ENCODE measurements at places on chromosomes 6 and 20.

GRCh38 chr20:884983-885952 lies 30.9 kb downstream of the ANGPT4 start:
- peak; percentile 17 for DNase-seq

GRCh38 chr20:36815454-36816091 lies 42.0 kb upstream of the DSN1 start:
- no peak for DNase-seq

DNA sequence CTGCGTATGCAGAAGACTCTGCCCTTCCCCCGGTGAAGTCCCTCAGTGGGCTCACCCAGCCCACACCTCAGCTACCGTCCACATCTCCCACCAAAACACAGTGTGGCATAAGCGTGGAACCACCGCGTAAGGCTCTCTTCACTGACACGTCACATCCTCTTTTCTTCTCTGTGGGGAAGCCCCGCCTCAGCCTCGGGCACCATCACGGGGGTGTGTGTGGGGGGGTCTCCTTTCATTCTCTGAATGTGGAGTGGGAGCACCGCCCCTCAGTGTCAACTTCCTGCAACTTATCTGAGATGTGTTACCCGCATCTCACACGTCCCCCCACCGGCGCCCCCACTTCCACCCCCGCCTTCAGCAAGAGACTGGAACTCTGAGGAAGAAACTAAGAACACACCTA lies 388.4 kb upstream of the JARID2 start:
- DNase-seq: no peak

- DNase-seq: no peak
Measured at GRCh38 chr6:786946-787763, 94.2 kb upstream of the EXOC2 start.

- no peak for DNase-seq
Measured at GRCh38 chr6:82891076-82891475, 174.6 kb downstream of the UBE3D start.

DNA sequence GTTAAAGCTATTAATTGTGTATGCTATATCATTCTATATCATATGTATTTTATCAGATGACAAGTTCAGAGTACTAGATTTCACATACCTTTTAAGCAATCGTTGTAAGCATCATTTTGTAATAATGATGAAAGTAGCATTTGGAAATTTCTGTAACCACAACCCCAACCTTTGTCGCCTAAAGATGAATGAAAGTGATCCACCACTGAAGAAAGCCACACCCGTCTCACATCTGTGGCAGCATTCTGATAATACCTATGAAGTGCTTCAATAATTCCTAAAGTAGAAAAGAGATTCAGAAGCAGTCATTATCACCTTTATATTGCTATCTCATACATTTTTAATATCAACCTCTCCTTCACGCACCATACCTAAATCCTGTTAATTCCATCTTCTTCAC lies 16.6 kb downstream of the ZUP1 start:
- no peak for DNase-seq

DNA sequence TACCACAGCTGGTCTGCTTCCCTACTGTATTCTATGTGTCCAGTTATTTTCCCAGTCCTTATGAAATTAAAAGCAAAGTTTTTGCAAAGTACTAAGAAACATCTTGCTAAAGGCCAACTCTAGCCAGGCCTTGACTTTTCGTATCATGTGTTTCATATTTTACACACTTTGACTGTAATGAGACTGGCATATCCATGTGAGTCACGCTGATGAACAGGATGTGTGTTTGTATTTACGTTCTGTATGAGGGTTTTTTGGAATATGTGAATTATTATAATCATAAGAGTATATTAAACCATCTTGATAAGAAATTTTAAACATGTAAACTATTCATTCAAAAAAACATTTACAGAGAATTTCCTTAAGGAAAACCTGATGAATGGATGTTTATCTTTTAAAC lies 59.7 kb downstream of the EYA4 start:
- DNase-seq: no peak
